Osteocyte (in vitro differentiated cells): ENCODE measurements at places on chromosomes 4 and X.

DNA sequence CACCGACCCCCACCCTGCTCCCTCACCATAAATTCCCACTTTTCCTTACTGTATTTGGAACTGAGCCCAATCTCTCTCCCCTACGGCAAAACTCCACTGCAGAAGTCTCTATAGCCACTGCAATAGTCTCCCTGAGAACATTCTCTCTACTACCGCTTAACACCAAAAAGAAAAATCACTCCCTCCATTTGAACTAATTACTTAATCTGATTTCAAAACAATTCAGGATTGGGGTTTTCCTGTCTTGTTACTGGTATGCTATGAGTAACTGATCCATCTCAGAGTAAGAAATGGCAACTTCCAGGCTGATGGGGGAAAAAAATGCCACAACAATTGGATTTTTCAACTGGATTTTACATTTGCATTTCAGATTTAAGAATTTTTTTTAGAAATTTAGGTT lies 5.8 kb downstream of the PAPSS1 start:
- no peak for DNase-seq

DNA sequence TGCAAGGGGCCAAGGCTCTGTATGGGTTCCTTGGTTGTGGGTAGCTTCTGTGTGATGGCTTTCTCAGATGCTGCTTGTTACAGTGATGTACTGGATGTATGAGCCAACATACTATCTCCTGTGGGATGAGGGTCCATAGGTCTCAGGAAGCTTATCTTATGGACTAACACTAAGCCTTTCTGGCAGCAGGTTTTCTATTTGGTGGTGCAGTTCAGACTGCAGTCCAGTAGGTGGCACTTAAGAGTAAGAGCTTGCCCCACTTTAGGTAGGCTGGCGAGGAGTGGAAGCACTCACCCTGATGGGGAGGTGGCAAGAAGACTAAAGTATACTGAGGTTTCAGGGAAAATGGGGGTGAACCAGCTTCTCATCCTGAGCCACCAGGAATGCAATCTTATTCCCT lies 306.7 kb upstream of the MAOA start:
- DNase-seq = no peak

- DNase-seq = no peak
Observed at GRCh38 chr4:47002580-47002979, 9.2 kb upstream of the GABRA4 start.

DNA sequence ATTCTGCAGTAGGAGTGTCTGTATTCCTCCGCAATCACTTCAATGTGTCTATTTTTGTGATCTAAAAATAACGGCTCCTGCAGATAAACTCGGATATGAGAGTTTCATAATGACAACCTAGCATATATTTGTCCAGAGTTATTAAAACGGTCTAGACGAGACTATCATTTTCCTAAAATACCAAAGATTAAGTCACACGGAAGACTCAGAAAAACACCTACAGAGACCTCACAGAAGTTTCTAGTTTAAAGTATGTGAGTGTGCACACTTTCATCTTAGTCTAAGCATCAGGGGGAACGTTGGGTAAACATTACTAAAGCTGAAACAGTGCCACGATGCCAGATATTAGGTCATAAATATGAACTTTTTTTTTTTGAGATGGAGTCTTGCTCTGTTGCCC lies 156.9 kb downstream of the AFAP1 start:
- DNase-seq = no peak
